ENCODE measurements at places on chromosomes 6 and 20.

DNA sequence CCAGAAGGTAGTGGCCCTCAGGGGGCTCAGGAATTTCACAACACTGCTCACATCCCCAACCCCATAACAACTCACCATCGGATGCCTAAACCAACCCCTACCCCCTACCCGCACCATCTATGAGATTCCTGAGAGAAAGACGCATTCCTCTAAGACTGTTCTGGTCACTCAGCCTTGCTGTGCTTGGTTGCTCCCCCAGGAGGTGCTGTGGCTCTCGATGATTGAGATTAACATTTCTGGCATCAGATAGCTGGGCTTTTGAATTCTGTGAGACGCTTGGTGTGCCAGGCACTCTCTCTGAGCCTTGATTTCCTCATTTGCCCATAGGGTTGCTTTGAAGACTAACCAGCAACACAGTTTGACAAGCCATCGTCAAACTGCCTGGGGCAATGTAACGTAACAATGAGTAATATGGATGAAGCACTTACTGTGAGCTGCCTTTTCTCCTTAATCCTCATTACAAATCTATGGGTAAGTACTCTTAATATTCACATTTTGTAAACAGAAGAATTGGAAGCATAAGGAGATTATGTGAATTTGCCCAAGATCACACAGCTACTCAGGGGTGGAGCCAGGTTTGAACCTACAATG is 978 bp downstream of the WFDC6 start:
- H3K27ac ChIP-seq = no peak overlapping the region
- DNase-seq = peak; percentile 82
- peaks cover 29% of the 10 kb centered on the region for H3K27me3 ChIP-seq
- H3K4me3 ChIP-seq = no peak overlapping the region
- H3K36me3 ChIP-seq = no peaks in the 10 kb centered on the region
- no peaks in the 10 kb centered on the region for H3K4me1 ChIP-seq

GRCh38 chr6:45423111-45423823 is 45.5 kb upstream of the SUPT3H start:
- no peaks in the 10 kb centered on the region for H3K36me3 ChIP-seq
- H3K27ac ChIP-seq = no peak overlapping the region
- peak overlapping the region; percentile 81 for H3K4me3 ChIP-seq
- DNase-seq = peak; percentile 80
- no peaks in the 10 kb centered on the region for H3K4me1 ChIP-seq
- H3K27me3 ChIP-seq = peaks cover 80% of the 10 kb centered on the region

DNA sequence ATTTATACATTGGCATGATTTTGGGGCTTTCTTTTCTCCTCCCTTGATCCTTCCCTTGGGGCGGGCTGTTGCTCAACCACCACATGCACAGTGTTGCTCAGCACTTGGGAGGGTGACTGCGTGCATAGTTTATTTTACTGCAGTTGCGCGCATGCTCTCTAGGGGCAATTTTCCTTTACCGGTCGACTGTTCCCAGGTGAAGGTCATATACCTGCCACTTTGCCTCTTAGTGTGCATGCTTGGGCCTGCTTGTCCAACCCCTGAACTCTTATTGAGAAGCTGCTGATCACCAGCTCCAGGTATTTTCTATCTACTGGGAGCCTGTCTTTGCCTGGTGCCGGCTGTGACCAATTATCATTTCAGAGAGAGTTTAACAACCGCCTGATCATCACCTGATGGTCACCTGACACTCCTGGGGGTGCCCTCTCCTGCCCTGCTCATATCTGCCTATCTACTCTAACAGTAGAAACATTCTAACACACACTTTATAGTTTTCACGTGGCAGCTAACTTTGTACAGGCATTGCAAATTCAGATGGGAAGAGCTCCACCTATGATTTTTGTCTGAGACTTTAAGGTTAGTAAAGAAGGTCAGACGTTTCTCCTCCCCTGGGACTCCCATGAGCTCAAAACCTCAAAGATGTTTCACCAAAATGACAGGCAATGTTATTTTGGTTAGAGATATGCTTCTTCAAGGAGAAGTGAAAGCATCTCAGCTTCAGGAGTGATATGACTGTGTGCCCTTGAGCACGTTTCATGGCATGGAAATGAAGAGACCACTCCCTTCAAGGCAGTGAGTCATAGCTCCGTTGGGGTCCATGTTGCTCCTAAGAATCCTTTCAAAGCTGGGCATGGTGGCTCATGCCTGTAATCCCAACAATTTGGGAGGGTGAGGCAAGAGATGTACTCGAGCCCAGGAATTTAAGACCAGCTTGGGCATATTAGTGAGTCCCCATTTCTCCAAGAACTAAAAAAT is 227.5 kb upstream of the MYLIP start:
- H3K4me3 ChIP-seq = no peak overlapping the region
- H3K27ac ChIP-seq = no peak overlapping the region
- DNase-seq = no peak
- peaks cover 3% of the 10 kb centered on the region for H3K4me1 ChIP-seq

DNA sequence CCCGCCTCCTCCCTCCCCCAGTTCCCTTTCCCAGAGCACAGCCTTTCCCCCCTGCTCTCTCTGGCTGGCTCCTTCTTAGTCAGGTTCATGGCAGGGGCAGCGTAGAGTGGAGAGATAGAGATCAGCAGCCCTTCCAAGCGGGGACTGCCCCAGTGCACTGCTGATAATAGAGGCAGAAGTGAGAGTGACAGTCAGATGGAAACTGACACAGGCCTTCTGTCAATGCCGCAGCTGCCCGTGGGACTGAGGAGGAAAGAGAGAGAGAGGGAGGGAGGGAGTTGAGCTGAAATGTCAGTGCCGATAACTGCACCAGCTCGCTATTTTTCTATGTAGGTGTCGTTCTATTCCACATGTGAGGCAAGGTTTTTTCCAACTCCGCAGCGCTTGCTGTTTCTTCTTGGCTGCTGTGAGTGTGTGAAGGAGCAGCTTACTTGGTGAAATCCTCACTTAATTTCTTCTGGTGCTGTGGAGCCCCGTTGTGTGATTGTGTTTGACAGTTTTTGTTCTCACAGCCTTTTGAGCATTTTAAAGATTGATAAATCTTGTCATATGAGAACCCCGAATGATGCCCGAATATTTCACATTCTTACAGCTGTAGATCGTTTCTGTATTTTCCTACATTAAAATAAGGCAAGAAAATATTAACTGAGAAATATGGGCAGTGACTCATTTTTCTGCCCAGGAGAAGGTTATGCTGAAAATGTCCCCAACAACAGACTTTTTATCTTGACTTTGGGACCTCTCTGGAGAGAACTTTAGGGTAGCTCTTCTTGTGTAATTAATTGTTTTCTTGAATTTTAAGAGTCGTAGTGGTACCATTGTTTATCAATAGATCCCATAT is 386.4 kb upstream of the MMS22L start:
- peak overlapping the region; percentile 67 for H3K27ac ChIP-seq
- no peaks in the 10 kb centered on the region for H3K4me1 ChIP-seq
- peaks cover 22% of the 10 kb centered on the region for H3K27me3 ChIP-seq

GRCh38 chr6:155038104-155038503 is 43.0 kb downstream of the TIAM2 start:
- H3K4me1 ChIP-seq = no peaks in the 10 kb centered on the region
- no peaks in the 10 kb centered on the region for H3K27me3 ChIP-seq
- no peak overlapping the region for H3K4me3 ChIP-seq

DNA sequence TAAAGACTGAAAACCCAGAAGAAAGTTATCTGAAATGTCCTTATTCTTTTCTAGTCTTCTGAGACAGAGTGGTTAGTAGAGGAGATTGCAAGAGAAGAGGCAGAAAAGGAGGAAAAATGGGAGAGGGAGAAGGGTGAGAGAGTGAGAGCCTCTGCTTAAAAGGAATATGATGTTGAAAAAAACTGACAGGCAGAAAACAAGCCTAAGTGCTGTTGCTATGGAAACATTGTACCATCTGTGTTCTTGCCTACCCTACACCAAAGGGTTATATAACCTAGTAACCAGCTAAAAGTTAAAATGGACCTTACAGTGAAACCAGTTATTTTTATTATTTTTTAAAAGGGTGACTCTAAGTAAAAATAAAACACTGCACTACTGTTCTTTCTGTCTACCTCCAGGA is 28.3 kb upstream of the SH3BGRL2 start:
- DNase-seq = no peak
- H3K27ac ChIP-seq = no peak overlapping the region
- no peaks in the 10 kb centered on the region for H3K36me3 ChIP-seq
- peaks cover 2% of the 10 kb centered on the region for H3K4me1 ChIP-seq
- no peak overlapping the region for H3K4me3 ChIP-seq

GRCh38 chr20:35502352-35502751 is 27.1 kb downstream of the C20orf173 start:
- no peaks in the 10 kb centered on the region for H3K4me1 ChIP-seq
- peaks cover 26% of the 10 kb centered on the region for H3K36me3 ChIP-seq
- no peak overlapping the region for H3K27ac ChIP-seq
- no peak for DNase-seq
- H3K27me3 ChIP-seq = no peaks in the 10 kb centered on the region
